ENCODE measurements at places on chromosomes 12 and 14.

DNA sequence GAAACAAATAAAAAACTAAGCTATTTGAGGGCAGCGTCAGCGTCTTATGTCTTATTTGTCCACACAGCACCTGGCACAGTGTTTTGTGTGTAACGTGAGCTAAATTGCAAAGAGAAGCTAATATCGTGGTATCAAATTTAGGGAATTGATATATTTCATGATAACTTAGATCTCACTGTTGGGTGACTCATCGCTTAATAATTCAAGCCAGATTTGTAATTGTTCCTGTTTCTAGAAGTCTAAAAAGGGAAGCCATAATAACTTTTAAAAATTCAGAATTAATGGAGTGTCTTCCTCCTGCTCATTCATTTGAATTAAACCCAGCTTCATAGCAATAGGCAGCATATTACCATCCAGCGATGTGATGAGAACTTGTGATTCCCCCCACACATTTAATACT is 214.7 kb downstream of the PDZRN4 start:
- no peak for DNase-seq

DNA sequence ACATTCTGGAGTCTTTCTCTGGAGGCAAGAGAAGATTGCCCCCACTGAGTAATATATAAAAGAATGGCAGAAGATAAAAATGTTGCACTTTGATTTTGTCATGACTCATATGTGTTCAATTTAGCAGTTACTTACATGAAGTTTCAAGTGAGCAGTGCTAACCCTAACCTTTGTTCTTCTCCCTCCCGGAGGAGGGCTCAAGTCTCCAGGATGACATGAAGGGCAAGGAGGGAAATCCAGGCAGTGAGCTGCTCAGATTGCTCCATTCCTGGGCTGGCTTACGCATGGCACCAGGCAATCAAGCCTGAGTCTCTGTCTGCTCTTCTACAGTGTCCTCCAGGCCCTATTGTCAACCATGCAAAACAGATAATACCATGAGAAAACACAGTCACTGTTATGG is 322.3 kb downstream of the DUSP6 start:
- no peak for DNase-seq

- peak; percentile 19 for DNase-seq
Observed at GRCh38 chr12:110073049-110073831, 24.9 kb upstream of the C12orf76 start.

- DNase-seq = no peak
Observed at GRCh38 chr14:66652525-66653106, 144.7 kb downstream of the GPHN start.

GRCh38 chr12:103348935-103349334 is 146.8 kb downstream of the C12orf42 start:
- DNase-seq = no peak

DNA sequence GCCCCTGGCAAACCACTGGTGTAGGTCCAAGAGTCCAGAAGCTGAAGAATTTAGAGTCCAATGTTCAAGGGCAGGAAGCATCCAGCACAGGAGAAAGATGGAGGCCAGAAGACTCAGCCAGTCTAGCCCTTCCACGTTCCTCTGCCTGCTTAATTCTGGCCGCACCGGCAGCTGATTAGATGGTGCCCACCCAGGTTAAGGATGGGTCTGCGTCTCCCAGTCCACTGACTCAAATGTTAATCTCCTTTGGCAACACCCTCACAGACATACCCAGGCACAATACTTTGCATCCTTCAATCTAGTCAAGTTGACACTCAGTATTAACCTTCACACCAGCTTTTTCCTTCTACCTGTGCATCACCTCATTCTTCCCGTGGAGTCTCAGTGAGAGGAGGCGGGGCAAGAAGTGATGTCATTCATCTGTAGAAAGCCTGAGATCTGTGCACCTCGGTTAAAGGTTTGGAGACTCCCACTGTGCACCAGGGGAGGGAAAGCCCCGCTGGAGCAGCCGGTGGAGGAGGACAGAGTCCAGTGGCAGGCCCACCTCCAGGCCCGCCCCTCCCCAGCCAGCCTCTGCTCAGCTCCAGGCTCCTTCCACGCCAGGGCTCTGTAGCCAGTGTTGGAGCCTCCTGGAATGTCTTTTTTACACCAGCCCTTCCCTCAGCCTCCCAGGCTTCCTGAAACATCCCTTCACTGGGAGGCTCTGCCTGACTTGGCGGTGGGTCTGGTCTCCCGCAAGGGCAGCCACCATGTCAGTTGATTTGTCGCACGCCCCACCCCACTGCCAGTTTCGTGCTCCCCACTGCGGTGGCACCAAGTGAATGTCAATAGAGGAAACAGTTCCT is 80.1 kb upstream of the DYNC1H1 start:
- no peak for DNase-seq

DNA sequence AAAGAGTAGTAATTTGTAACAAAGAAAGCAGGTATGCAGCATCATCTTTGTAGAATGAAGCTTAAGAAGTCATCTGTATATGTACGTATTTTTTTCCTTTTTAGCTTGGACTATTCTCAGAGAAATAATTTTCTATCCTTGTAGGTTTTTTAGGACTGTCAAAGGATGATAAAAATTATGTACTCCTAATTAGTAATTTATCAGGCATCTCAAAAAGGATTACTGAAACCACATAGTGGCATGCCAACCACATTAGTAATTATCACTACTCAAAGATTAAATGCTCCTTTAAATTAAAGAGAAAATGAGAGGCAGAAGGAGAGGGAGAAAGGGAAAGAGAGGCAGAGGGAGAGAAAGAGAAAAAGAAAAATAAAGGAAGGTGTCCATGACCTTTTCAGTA is 17.3 kb downstream of the TTC8 start:
- DNase-seq = no peak

DNA sequence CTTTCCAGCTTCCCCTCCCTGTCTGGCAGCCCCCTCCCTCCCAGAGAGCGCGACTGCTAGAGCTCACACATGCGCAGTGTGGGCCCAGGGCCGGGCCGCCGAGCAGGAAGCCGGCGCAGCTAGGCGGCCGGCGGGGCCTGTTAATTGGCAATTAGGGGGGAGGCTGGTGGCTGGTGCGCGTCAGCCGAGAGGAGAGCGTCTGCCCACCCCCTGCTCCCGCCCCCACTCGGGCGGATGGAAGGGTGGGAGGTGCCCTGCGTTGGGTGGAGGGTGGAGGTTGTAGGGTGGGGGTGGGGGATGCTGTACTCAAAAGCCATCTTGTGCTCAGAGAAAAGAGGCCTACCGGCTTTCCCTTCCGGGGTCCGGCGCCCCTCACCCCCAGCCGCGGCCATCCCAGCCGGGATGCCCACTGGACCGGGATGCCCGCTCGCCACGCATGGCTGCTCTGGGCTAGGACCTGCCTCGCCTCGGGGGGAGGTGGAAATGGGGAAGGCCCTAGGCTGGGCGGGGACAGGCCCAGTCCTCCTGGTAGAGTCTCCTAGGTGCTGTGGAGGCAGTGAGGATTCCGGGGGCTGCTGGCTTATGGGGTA is 9.2 kb downstream of the HOXC8 start:
- peak; percentile 58 for DNase-seq

- DNase-seq = no peak
Observed at GRCh38 chr12:96152164-96152563, 42.0 kb upstream of the ELK3 start.

GRCh38 chr12:6584293-6584692 is 16.2 kb upstream of the NOP2 start:
- no peak for DNase-seq

- DNase-seq = no peak
Observed at GRCh38 chr14:87934185-87934584, 58.8 kb downstream of the GALC start.

DNA sequence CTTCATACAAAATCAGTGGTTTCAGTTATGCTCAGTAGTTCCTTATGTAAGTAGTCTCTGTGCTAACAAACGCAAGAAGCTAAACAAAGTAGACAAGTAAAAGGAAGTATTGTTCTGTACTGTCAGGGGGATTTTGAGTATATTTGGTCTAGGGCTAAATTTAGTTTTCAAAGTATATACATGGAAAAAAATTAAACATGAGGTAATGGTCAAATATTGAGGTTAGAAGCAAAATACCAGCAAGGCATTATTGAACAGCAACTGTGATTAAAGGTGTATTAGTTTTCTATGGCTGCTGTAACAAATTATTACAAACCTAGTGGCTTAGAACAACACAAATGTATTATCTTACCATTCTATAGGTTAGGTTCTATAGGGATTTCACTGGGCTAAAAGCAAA is 18.8 kb downstream of the GNG2 start:
- DNase-seq = no peak

GRCh38 chr12:121932176-121932536 is 13.8 kb downstream of the CFAP251 start:
- no peak for DNase-seq

Measured in activated CD4-positive, alpha-beta T cell treated with anti-CD3 and anti-CD28 coated beads for 4 hours (primary cell).